ENCODE measurements at places on chromosomes 3 and 15.

DNA sequence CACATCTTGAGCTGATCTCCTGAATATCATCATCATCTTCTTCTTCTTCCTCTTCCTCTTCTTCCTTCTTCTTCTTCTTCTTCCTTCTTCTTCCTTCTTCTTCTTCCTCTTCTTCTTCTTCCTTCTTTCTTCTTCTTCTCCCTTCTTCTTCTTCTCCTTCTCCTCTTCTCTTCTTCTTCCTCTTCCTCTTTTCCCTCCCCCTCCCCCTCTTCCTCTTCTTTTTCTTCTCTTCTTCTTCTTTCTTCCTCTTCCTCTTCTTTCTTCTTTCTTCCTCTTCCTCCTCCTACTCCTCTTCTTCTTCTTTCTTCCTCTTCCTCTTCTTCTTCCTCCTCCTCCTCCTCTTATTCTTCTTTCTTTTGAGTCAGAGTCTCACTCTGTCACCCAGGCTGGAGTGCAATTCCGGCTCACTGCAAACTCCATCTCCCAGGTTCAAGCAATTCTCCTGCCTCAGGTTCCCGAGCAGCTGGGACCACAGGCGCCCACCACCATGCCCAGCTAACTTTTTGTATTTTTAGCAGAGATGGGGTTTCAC lies 197.9 kb upstream of the NANOGP8 start:
- DNase-seq: no peak

GRCh38 chr3:154971341-154971740 lies 108.8 kb upstream of the MME start:
- no peak for DNase-seq

DNA sequence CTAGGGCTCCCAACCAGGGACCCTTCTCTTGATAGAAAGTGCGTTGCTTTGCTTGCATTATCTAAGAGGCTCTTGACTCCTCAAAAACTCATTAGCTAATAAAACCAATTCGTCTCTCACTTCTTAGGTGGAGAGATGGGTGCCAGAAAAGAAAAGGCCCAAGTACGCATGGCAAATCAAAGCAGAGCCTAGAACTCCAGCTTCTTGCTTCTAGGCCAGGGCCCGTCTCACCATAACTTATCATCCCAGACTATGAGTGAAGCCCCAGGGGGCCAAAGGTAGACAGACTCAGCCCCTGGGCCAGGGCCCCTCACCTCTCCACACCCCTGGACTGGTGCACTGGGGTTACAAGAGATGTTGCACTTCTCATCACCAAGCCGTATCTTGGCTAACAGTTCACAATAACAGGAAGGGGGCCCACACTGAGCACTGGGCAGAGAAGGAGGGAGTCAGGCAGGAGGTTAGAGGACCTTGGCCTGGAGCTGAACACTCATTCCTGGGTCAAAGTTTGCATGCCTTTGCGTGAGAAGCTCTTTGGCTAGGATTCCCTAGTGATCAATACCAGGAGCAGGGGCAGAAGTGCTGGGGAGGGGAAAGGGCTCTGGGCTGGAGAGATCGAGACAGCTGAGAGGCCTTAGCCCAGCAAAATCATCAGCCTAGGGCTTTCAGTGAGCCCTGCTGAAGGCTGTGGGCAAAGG lies 5.4 kb upstream of the CYP1A1 start:
- no peak for DNase-seq

GRCh38 chr3:168405288-168405687 lies 309.6 kb upstream of the GOLIM4 start:
- DNase-seq: no peak

DNA sequence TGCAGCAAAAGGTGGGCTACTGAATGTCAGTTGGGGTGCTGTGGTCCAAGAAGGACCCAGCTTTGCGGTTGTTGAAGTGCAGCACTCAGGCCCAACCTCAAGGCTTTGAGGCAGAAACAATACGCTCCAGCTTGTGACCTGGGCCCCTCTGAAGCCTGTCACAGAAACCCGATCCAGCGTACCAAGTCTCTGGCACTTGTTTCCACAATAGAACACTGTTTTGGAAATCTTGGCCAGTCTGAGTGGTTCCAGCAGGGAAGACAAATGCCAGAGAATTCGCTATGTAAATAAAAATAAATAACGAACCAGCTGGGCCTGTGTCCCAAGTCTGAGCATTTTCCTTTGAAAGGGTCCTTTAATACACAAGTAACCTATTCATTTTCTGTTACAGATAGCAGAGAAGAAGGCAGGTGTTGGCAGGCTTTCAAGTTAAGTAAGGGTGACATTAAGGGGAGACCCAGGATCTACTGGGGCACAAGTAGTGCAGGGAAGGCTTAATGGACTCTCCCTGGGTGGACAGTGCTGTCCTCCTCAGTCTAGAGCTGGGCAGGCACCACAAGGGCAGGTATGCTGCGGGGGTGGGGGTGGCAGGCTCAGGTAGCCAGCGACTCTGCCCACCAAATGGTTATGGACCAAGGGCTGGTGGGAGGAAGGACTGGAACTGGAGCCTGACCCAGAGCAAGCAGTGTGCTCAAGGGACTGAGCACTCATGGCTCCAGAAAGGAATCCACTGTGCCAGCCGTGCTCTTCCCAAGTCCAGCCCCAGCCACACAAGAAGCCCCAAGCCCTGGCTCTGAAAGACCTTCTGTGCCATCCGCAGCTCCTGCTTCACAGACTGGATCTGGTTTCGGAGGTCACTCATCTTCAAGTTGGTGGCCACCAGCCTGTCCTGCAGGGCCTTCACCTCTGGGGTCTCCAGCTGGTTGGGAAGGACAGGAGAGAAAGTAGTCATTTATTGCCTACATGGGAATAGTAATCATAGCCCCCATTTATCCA lies 26.3 kb downstream of the CCDC13 start:
- DNase-seq: no peak

DNA sequence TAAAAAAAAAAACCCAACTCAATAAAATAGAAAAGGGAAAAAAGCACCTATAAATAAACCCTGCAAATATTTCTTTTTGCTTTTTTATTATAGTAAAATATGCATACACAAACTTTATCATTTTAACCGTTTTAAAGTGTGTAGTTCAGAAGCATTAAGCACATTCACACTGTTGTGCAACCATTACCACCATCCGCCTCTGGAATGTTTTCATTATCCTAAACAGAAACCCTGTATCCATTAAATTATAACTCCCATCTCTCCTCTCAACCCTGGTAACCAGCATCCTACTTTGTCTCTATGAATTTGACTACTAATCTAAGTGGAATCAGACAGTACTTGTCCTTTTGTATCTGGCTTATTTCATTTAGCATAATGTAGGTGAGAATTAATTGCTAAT lies 15.0 kb downstream of the CDCP1 start:
- DNase-seq: no peak

- DNase-seq: no peak
Observed at GRCh38 chr3:19467761-19468160, 319.5 kb downstream of the KCNH8 start.

DNA sequence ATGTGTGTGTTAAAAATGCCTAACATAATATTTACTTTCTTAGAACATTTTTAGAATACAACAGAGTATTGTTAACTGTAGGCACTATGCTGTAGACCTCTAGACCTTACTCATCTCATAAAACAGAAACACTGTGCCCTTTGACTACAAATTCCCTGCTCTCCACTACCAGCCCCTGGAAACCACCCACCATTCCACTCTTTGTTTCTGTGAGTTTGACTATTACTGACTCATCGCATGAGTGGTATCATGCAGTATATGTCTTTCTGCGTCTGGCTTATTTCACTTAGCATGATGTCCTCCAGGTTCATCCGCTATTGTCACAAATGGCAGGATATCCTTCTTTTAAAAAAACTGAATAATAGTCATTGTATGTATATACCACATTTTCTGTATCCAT lies 216.7 kb upstream of the CFAP20DC start:
- no peak for DNase-seq

DNA sequence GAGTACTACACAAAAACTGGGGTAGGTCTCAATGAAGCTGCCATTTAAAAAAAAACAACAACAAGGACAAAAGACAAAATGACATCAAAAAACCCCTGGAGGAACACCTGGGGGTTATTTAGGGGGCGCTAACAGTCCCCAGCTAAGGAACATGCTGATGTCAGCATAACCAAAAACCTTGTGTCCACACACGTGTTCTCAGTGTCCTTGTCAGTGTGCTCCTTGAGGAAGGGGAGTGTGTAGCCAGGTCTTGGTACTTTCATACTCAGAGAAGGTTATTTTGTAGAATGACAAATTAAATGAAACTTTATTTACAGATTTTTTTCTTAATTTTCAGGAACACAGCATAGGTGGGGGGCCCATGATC lies 31.2 kb upstream of the CLRN1 start:
- DNase-seq: no peak

- DNase-seq: no peak
Observed at GRCh38 chr3:186024210-186024609, 84.7 kb downstream of the ETV5 start.

GRCh38 chr3:134603480-134603879 lies 47.3 kb downstream of the KY start:
- DNase-seq: no peak

GRCh38 chr3:42667523-42668412 lies 14.3 kb downstream of the ZBTB47 start:
- no peak for DNase-seq

DNA sequence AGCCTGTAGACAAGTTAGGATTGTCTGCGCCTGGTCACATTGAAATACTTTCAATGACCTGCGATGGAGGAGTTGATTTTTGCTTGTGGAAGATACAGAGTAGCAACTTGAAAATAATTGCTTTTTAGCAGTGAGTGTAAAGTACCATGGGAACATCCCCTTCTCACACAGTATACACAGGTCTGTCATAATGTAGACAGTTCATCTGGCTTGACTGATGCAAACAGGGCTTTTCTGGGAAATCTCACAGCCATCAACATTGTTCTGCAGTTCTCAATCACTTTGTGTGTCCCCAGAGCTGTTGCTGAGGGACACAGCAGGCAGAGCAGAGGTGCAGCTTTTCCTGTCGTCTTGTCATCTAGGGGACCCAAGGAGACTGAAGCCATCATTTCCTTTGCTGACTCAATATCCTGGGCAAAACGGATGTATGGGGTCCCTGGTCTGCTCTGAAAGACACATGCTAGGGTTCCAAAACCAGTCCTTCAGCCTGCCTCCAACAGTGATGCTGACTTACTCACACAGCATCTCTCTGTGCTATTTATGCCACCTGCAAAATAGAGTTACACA lies 5.3 kb upstream of the REC114 start:
- DNase-seq: no peak

GRCh38 chr3:126734106-126734723 lies 30.2 kb downstream of the CHCHD6 start:
- no peak for DNase-seq

GRCh38 chr3:187136936-187137335 lies 2.4 kb downstream of the RPL39L start:
- DNase-seq: no peak

- DNase-seq: no peak
Observed at GRCh38 chr3:31895471-31895870, 85.6 kb downstream of the OSBPL10 start.

DNA sequence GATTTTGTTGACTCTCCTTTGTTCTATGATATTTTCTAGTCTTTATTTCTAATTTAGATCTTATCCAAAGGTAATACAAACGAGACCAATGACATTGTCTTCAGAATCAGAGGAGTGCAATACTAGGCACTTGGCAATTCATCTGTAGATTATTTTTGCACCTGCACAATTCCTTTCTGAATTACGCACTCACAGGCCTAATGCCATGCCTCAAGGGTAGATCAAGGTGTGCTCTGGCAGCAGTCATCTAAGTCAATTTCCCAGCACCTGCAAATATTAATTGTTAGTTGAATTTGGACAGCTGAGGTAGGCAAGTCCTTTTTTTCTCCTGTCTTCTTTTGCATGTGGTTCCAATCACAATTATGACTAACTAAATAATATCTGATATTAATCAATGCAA lies 653.2 kb downstream of the ROBO2 start:
- DNase-seq: no peak

- DNase-seq: no peak
Observed at GRCh38 chr15:55694652-55695150, 48.3 kb downstream of the PRTG start.

GRCh38 chr15:43316971-43317346 lies 13.4 kb downstream of the LCMT2 start:
- no peak for DNase-seq

- DNase-seq: no peak
Observed at GRCh38 chr3:131277836-131278497, 103.6 kb upstream of the NUDT16 start.

- DNase-seq: no peak
Observed at GRCh38 chr3:45535665-45536064, 58.9 kb upstream of the LIMD1 start.

DNA sequence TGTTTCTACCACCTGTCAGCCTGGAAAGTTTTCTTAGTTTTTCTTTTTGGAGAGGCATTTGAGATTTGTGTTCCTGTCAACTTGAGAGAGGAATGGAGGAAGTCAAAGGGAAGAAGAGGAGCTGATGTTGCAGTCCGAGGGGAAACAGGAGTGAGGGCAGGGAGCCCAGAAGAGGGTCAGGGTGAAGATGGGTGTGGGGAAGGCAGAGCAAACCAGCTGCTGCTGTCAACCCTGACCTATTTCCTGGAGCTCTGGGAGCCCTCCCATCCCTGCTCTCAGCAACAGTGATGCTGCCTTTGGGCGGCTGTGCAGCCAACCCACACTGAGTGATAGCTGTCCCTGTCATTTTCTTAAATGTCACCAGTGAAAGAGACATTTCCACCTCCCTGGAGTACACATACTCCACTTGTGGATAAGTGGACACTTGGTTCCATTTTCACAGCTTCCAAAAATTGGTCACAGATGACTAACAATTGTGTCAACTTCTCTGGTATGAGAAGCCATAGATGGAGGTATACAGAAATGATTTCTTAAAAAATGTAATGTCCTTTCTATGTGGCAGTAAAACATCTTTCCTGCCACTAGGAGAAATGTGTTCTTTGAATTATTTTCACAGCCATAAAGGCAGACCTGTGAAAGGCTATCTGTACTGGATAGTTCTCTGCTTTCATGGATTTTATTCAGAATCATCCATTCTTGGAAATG lies 556.3 kb upstream of the TBL1XR1 start:
- no peak for DNase-seq

- DNase-seq: no peak
Observed at GRCh38 chr3:60514085-60514649, 737.1 kb downstream of the FHIT start.

DNA sequence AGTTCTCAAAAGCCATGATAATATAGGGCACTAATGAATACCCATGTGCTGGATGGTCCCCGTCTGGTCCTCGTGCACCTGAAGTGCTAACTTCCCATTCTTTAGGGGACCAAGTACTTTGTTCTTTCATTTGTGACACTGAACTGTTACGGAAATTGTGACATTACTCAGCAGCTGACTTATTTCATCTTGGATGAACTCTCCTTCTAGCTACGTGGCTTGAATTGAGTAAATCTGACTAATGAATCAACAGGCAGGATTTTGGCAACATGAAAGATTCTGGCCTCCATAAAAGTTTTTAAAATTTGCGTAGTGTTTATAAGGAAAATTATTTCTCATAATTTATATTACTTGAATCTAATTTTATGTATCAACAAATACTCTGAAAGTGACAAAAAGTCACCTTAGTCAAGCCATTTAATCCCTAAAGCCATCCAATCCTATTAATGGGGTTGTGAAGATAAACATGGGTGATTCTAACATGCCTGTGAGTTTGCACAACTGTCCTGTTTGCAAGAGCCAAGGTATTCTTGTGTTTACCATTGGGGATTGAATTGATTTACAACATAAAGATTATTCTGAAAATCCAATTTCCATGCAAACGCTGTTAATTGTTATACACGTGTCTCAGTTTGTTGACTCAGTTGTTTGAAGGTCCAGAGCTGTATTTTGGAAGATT lies 119.9 kb downstream of the AGBL1 start:
- no peak for DNase-seq

GRCh38 chr3:157499342-157499963 lies 3.8 kb downstream of the VEPH1 start:
- no peak for DNase-seq

GRCh38 chr3:184899953-184900595 lies 88.1 kb downstream of the VPS8 start:
- DNase-seq: no peak

Data from stimulated activated CD4-positive, alpha-beta T cell treated with anti-CD3 and anti-CD28 coated beads, Interleukin-15, amount 100 ng/mL, for 48 hours (primary cell).